ENCODE measurements at places on chromosomes 5 and 9.
A peak's percentile ranks its signal among the peaks of the same experiment; 100 is the strongest.

DNA sequence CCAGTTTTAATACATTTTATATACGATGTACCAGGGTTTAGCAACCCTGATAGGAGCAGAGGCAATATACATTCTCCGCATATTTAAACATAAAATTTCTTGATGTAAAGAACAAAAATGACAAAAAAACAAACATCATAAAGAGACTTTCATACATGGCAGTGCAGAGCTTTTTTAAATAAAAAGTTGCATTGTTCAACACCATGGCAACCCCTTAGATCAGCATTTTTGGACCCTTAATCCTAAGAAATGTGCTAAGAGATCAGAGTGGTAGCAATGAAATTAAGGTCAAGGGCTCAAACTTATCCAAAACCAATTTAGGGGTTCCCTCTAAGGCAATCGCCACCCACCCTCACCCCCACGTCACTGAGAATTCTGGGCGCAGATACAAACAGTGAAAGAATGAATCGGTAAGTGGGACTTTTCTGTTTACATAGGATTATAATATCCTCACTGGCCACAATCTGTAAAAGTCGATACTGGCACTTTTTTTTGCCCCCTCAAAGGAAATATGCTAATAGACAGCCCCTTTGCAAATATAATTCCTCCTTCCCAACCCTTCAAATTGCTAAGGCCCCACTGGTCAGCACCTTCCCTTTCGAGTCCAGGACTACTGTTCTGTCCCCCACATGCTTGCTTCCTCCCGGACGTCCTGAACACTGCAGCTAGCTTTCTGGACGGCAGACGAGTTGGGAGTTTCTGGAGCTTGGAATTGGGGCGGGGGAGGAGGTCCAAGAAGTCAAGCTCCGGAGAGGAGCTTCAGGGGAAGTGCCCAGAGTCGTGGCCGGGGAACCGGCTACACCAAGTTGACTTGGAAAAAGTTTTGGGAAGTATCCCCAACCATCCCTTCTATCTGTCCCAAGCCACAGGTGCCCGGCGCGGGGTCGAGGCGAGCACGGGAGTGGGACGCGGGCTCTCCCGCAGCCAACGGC, 2.2 kb downstream of the GAS1 start:
- DNase-seq: no peak

GRCh38 chr9:4465910-4466309, 24.4 kb upstream of the SLC1A1 start:
- no peak for DNase-seq

DNA sequence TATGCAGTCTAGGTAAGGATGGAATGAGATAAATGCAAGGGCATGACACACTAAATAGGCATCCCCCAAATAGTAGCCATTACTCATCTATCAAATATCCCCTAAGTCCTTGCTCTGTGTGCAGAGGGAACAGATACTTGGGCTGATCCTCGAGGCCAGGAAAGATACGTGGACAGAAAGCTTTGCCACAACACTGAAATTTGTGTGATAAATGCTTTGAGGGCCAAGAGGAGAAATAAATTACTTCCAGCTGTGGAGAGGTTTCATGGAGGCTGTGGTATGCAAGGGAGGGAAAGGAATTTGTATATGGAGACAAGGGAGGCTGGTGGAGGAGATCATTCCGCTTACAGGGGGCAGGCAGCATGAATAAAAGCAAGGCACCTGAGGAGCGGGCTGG, 18.5 kb downstream of the ATOX1 start:
- no peak for DNase-seq

GRCh38 chr9:71675105-71675856, 93.0 kb downstream of the CEMIP2 start:
- DNase-seq: no peak

- no peak for DNase-seq
Measured at GRCh38 chr9:89179540-89179894, 899 bp upstream of the SHC3 start.

- no peak for DNase-seq
Measured at GRCh38 chr5:177124486-177124991, 9.0 kb upstream of the NSD1 start.

DNA sequence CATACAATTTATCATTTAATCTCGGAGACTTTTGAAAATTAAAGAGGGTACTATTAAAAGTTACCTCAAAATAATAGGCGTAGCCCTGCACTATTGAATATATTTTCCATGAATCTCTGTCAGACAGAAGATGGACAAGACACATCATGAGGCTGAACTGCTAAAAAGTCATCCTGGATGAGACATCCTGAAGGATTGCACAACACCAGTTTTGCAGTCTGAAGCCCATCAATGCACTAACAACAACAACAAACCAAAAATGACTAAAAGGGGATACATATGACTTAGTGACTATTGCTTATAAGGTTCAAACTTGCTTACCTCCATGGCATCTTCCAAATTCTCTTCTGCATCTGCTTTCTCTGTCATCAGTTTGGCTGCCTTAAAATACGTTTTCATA, 15.7 kb downstream of the LMBRD2 start:
- no peak for DNase-seq

DNA sequence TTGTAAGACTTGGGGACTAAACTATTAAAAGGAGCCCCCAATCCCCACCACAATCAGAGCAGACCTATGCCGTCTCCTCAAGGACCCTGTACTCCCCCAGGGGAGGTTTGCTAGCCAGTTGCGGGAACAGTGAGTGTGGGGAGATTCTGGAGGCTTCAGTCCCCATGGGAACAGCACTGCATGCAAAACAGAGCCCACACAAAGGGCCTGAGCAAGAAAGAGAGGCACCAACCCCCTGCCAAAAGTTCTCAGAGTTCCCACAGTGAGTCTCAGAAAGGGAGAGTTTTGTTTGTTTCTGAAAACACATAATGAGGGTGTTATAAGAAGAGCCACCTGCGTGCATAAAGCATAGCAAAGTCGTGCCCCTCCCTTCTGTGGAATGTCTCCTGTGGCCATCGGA, 56.6 kb downstream of the CFAP90 start:
- no peak for DNase-seq

GRCh38 chr5:27494887-27495286, 456.5 kb upstream of the CDH9 start:
- DNase-seq: no peak

DNA sequence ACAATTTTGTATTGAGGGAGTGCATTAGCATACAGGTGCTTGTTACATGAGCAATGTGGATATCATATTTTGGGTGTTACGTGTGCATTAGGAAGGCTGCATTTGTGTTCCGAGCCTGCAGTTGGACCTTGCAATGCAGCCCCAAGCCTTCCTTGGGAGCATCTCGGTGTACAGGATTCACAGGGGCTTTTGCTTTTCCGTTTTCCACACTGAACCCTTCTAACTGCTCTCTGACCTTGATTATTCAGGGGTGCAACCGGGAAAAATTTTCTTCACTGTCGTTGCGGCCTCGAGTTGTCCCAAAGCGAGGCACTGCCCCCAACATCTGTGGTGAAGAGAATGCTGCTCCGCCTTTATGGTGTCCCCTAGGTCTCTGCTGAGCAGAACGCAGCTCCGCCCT, 80.1 kb upstream of the PLEKHG4B start:
- no peak for DNase-seq

DNA sequence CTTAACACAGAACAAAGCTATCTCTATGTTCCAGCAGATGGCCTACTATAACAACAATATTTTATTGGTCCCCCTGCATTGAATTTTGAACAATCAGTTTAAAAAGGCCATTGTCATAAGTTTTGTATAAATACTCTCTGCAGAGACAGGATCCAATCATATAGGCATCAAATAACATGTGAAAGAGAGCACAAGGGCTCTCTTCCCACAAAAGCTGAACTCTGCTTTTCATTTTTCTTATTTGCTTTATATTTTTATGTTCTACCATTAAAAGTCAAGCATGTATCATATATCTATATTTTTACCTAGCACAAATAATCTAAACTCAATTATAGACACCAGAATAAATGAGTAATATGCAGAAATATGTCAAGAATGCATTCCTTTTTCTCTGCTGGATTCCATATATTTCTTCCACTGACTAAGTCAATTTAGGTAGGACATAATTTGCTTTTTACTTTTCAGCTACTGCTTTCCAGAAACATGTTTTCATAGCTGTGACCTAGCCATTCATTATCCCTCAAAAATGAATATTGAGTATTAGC, 143.6 kb downstream of the CDH9 start:
- DNase-seq: no peak

GRCh38 chr5:169538944-169539343, 44.6 kb upstream of the SPDL1 start:
- DNase-seq: no peak

DNA sequence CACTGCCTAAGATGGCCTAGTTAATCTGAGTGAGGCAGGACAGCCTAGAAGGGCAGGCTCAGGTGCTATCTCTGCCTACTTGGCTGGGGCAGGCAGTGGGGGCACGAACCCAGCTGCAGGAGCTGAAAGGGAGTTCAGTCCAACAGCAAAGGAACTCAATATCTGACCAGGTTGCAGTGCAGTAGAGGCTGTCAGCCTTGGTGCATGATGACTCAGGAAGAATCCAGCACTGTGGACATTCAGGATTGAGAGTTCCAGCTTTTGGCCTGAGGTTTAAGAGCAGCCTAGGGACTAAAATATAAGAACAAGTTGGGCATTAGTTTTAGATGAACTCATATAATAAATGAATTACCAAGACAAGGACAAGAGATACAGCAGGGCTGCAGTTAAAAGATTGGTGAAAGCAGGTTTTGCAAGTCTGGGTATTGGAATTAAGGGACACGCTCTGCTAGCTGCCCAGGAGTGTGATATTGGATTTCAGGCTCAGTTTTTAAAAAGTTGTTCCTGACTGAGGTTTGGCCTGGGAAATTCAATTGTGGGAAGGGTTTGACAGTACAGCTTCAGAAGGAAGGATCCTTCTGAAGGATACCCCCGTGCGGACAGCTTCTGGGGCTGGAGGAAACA, 64.7 kb upstream of the ATG10 start:
- DNase-seq: no peak

DNA sequence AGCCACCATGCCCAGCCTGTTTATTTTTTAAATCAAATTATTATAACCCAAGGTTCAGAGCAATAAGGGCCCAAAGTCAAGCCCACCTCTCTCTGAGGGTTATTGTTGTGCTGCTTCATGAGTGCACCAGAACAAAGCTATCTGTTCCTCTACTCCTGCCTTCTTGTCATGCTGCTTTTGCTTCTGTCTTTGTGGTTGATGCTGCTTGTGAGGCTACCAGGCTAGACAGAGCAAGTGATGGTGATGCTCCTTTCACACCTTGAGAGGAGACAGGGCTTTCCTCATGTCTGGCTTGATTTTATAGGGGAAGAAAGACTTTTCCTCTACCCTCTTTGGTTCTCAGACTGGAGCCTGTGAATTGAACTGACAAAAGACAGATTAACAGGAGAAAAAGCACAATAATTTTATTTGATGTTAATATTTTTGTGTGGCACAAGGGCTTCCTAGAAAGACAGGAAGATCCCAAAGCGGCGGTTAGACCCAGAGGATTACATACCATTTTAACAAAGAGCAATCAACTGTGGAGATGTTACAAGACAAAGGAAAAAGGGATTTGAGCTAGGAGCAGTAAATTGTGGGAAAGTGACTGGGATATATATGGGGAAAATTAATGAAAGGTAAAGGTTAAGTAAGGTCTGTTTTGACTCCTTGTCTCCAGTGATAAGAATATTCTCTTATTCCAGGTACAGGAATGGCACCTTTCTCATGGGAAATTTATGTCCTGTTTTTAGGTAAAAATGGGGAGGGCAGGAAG, 4.4 kb upstream of the CD180 start:
- no peak for DNase-seq

DNA sequence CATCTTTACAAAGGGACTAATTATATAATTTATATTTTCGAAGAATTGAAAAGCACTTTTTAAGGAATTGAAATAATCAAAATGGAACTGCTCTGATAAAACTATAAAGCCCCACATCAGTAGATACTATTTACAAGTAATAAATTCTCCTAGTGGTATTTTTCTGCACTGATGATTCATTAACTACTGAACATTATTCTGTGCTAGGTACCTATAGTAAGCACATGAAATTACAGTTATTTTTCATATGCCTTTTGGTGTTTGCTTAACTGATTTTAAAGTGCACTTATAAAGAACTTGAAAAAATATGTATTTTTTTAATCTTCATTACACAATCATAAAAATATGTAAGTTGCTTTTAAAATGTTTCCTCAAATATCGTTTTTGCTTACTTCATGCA, 123.0 kb downstream of the MAN2A1 start:
- DNase-seq: no peak

DNA sequence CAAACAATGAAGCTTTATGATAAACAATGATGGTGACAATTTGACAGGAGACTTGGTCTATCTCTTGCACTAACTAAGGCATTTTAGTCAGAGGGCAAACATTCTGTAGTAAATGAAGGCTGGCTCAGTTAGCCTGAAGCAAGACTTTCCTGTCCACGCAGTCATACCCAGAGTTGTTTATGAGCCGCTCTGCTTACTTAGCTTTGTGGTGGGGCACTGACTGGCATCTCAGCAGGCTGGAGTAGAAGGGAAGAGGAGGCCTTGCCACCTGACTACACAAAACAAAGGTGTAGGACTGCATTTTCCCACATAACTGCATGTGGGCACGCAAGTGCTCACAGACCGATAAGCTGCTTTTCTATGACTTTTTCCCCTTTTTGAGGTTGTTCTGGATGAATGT, 133.7 kb upstream of the EPB41L4A start:
- DNase-seq: no peak

GRCh38 chr5:44774279-44774880, 34.4 kb upstream of the MRPS30 start:
- DNase-seq: peak; percentile 1

DNA sequence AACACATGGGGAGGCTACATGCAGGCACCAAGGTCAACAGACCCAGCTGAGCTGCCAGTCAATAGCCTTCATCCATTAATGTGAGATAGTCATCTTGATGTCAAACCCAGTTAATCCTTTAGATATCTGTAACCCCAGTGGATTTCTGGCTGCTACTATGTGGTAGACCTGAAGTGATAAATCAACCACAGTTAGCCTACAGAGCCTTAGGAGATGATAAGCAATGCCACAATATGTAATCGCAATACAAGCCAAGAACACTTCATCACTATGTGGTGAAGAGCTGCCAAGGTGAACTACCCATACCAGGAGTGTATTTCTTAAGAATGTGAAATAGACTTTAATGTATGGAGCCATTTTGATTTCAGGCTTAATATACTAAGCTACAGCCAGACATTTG, 1175.5 kb downstream of the DTWD2 start:
- no peak for DNase-seq

- DNase-seq: no peak
Measured at GRCh38 chr5:4295663-4296339, 700.2 kb downstream of the IRX1 start.

GRCh38 chr9:113520109-113520642, 56.6 kb downstream of the RGS3 start:
- DNase-seq: peak; percentile 54

GRCh38 chr5:172114875-172115422, 73.1 kb downstream of the STK10 start:
- DNase-seq: peak; percentile 64

All from CD4-positive, alpha-beta T cell treated with Interleukin-6 at 100 ng/mL for 8 hours (primary cell).